NK-92 treated with Interleukin-12 subunit alpha and Interleukin-12 subunit beta, amount 100 ng/mL, for 24 hours (cell line): ENCODE measurements at places on chromosomes 6 and 20.

- DNase-seq: no peak
Observed at GRCh38 chr20:33262658-33263065, 20.4 kb upstream of the BPIFB1 start.

DNA sequence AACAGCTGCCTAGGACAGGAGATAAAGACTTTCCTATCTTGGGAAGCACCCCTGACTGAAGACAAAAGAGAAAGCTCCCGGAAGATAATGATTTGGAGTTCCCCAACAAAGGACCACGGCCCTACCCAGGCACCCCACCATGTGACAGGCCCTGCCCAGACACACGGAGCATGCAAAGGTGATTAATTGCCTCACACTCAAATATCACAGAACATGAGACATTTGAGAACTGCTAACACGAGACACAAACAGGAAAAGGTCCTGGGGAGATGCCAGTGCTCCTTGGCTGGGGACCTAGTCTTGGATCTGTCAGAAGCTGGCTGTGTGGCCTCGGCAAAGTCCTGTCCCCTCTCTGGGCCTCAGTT lies 82.5 kb upstream of the PTPN1 start:
- DNase-seq: no peak

DNA sequence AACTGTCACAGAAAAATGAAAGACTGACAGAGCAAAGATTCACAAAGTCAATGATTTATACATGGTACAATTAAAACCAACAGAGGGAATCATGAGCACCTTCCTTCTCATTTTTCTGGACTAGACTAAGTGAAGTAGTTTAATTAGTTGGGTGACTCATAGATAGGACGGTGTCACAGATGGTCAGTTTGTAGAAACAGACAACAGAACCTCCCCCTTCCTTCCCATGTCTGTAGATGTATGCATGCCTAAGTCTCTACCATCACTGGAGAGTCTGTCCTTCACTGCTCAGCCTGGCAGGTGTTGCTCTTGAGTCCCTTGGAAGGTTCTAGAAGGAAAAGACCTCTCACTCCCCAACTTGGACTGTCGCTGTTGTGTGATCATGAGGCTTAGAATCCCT lies 75.4 kb upstream of the EEF1E1 start:
- DNase-seq: no peak

DNA sequence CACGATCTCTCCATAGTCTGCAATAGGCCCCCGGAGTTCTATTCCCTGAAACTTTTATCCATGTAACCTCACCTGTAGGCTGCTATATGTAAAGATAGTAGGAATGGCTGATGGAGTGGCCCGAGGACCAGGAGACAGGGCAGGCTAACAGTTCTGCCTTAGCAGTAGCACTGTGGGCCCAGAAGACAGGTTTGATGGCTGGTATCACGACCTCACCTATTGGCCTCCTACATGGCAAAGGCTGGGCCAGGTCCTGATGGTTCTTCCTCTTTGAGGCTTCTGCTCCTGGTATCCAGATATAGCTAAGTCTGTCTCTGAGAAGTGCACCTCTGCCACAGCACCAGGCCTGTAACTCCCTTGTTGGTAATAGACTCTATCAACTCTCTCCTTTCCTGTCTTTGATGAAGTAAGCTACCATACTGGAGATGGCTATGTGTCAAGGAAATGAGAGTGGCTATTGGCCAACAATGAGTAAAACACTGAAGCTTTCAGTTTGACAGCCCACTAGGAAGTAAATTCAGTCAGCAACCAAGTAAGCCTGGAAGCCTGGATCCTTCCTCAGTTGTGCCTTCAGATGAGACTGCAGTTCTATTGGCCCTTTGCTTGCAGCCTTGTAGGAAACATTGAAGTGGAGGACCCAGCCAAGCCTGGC lies 5.7 kb downstream of the SPEF1 start:
- DNase-seq: no peak

GRCh38 chr20:18578581-18578980 lies 9.3 kb upstream of the DTD1 start:
- no peak for DNase-seq

GRCh38 chr6:42694586-42694985 lies 27.8 kb downstream of the PRPH2 start:
- DNase-seq: no peak

- DNase-seq: no peak
Observed at GRCh38 chr6:37160922-37161778, 8.8 kb upstream of the PIM1 start.

DNA sequence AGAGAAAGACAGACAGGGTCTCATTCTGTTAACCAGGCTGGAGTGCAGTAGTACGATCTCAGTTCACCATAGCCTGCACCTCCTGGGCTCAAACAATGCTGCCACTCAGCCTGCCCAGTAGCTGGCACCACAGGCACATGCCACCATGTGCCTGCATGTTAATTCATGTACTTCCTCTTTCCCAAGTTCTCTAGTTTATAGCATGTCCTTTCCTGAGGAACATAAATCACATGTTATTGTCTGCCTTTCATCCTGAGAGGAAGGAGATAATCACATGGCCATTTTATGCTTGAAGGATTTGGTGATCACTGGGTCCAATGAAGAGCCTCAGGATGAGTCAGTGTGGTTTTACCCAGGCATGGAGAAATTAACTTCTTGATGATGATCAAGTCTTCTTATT lies 47.9 kb downstream of the COL11A2 start:
- no peak for DNase-seq

GRCh38 chr6:93418408-93419303 lies 703 bp downstream of the EPHA7 start:
- no peak for DNase-seq

DNA sequence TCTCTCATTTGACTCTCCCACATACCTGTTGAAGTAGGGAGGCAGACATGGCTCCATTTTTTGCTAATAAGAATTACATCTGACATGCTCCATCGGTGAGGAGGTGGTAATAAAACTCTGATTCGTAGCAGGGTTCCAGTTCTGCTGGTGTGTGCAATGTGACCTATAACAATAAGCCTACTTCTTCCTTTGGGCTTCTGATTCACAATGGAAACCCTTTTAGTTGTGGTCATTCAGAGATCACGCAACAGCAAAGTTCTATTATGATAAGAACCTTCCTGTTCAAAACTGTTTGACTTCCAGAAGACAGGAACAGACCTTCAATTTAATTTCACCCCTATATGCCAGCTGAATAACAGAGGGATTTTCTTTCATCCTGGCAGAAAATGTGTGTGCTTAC lies 31.4 kb upstream of the GSTA4 start:
- no peak for DNase-seq

GRCh38 chr20:46214824-46215488 lies 93.3 kb downstream of the CDH22 start:
- DNase-seq: no peak

DNA sequence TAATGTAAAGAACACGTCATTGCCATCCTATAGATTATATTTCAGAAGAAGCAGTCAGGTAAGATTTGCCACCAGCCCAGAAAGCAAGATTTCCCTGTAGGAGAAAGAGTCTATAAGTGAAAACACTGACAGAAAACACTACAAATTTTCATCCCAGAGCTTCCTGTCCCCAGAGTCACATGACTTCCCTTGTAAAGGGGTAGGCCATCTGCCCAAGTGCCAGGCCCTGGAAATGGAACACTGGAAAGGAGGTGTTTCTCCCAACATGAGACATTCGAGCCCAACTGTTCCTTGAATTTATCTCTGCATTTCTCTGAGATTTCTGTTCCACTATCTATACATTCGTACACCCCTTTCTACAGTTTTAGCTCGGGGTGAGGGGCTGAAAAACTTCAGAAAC lies 46.9 kb downstream of the RAMACL start:
- no peak for DNase-seq

DNA sequence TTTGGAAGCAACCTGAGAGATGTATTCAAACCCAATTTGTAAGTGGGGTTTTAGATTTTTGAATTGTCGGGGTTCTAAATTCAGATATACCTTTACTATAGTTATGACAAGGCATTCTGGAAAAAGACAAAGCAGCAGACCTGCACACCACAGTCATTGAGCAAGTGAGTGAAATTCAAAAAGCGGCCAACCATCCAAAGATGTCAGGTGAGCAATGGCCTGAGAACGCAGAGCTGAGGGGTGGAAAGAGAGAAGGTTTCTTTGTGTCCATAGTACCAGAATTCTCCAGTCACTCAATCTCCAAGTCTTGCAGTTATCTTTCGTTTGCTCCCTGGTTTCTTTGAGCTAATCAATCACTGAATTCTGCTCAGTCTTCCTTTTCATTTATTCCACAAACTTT lies 1.8 kb upstream of the FRK start:
- no peak for DNase-seq

DNA sequence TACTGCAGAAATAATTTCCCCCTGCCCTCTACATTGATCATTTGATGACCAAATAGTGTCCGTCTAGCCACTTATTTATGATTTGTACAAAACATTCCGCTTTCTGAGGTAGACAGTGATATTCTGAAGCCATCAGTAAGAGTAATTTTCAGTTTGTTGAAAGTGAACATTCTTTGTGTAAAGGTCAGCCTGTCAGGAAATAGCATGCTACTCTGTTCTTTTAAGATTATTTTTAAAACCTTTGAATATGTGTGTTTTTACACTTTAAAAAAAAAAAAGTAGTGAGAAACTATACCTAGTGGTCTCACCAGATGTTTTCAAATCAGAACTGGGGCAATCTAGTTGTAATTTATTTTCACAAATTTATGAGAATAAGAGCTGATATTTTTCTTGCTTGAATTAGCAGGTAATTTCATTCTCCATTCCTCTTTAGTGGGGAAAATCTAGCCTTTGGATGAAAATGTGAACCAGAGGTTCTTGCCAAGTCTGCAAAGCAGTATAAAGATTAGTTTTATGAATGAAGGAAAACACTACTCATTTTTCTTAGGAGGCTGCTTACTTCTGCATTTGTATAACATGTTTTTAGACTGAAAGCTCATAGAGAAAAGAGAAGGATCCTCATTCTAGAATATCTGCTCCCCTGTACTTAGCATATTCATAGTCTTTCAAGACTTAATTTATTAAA lies 12.1 kb upstream of the REV3L start:
- no peak for DNase-seq

DNA sequence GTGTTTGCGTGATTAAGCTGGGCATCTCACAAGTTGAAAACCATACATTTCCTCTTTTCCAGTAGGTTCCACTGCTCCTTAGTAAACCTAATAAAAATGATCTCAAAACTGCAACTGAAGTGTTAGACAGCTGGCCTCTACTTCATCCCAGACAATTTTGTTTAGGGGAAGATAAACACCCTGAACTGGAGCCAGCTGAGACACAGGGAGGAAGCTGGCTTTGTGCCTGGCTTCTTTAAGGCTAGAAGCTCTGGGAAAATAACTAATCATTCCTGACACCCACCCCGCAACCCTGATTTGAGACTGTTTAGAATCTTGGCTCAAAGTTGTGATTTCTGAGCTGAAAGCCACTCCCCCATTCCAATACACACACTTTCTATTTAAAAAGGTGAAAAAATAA lies 11.6 kb downstream of the PTPRT start:
- no peak for DNase-seq

- no peak for DNase-seq
Observed at GRCh38 chr6:57102976-57103375, 13.0 kb downstream of the ZNF451 start.

GRCh38 chr6:111307275-111307858 lies 175.7 kb downstream of the REV3L start:
- DNase-seq: no peak

- no peak for DNase-seq
Observed at GRCh38 chr20:22371843-22372242, 212.5 kb downstream of the FOXA2 start.

DNA sequence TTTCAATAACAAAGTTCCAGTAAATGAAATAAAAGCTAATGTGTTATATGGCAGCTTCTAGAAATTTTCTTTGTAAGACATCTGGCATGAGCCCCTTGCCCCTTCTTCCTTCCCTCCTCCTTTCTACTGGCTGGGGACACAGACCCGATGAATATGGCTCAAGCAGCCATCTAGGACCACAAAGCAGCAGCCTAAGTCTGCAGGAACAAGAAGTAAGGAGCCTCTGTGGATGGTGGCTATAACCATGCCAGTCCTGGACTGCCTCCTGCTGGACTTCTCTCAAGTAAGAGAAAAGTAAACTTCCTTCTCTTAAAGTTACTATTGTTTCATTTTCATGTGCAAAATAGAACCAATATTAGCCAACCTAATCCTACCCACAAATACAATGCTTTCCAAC lies 114.9 kb upstream of the DST start:
- no peak for DNase-seq

DNA sequence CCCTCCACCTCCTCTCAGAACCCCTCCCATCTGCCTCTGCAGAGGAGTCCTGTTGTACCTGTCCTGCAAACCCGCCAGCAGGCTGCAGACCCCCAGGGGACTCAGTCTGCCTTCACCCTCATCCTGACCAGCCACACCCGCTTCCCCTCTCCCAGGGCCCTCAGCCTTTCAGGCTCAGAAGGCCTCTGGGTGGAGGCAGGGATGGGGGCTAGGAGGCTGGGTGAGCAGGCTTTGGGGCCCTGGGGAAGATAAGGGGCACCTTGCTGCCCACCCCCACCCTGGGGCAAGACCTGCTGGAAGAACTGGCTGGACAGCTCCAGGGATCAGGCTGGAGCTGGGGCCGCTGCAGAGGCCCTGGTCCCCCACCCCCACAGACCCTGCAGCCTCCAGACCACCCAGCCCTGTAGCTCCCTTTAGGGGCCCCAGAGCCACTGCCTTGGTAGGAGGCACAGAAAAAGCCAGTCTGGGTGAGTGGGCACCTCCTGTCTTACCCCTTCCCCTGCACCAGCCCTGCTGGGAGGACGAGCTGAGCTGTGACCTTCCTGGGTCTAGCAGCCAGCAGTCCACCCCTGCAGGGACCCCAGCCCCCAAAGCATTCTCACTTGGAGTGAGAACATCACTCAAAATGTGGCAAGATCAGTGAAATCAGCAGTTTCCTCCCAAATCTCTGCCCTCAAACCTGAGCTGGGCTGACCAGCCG lies 5.2 kb downstream of the TEAD3 start:
- DNase-seq: no peak

DNA sequence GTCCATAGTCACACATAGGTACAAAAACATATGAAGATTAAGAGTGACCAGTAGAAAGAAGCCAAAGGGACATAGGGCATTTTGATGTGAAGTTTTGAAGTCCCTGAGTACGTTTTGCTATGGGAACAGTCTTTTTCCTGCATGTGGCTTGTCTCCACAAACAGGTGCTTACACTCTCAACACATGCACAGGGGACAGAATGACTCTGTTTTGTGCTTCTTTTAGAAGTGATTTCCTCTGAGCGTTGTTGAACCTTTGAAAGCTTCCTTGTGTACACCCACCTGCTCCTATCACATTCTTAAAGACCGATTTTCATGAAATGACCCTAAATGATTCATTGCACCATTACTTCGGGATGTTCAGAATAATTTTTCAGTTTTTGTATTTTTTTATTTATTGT lies 338.8 kb upstream of the CDH4 start:
- no peak for DNase-seq
